Neural cell (in vitro differentiated cells): ENCODE measurements at places on chromosomes 4 and X. TPM values are rescaled to one million over a fixed set of nuclear protein-coding genes. Genes with fewer than 3 reads are reported as not detected.

The ADH6 gene
- not detected in 2 replicates for polyA plus RNA-seq

The RBMXL3 gene
- polyA plus RNA-seq: not detected in 2 replicates

The GAGE13 gene
- not detected in 2 replicates for polyA plus RNA-seq

The JAKMIP1 gene
- 15.3 and 19.5 TPM in 2 replicates for polyA plus RNA-seq

The TMEM35A gene
- polyA plus RNA-seq: 244 and 252 TPM in 2 replicates

The TRPC3 gene
- polyA plus RNA-seq: 5.8 and 6.9 TPM in 2 replicates

The IQSEC2 gene
- 2.4 and 3.6 TPM in 2 replicates for polyA plus RNA-seq

The ZDHHC15 gene
- polyA plus RNA-seq: 8.3 and 9.3 TPM in 2 replicates

The FATE1 gene
- polyA plus RNA-seq: not detected in 2 replicates

The IQCM gene
- polyA plus RNA-seq: not detected in 2 replicates

The SSX7 gene
- not detected in 2 replicates for polyA plus RNA-seq

The NPY1R gene
- polyA plus RNA-seq: 15.3 and 19.8 TPM in 2 replicates

The USP26 gene
- polyA plus RNA-seq: not detected in 2 replicates

The AVPR2 gene
- not detected in 2 replicates for polyA plus RNA-seq

The ARHGAP36 gene
- 4.9 and 6.7 TPM in 2 replicates for polyA plus RNA-seq

The SPANXA2 gene
- polyA plus RNA-seq: not detected in 2 replicates

The SLC10A6 gene
- not detected in 2 replicates for polyA plus RNA-seq

The AREG gene
- polyA plus RNA-seq: not detected in 2 replicates

The ZNF157 gene
- polyA plus RNA-seq: 3.5 and 3.8 TPM in 2 replicates

The GAB3 gene
- polyA plus RNA-seq: 0.06 TPM in 1 of 2 replicates, not detected in the other

The SH3RF1 gene
- 3.1 TPM in 2 replicates for polyA plus RNA-seq

The NFKB1 gene
- 4.5 and 8.6 TPM in 2 replicates for polyA plus RNA-seq

The KLHL4 gene
- polyA plus RNA-seq: 2.8 and 4.7 TPM in 2 replicates

The C4orf54 gene
- polyA plus RNA-seq: 0.08 TPM in 1 of 2 replicates, not detected in the other

The INTU gene
- 14.0 and 15.7 TPM in 2 replicates for polyA plus RNA-seq

The ANOS1 gene
- polyA plus RNA-seq: 0.72 and 1.4 TPM in 2 replicates

The KDR gene
- not detected in 2 replicates for polyA plus RNA-seq

The APLN gene
- 0.26 and 0.38 TPM in 2 replicates for polyA plus RNA-seq

The CXorf65 gene
- polyA plus RNA-seq: not detected in 2 replicates

The STATH gene
- not detected in 2 replicates for polyA plus RNA-seq

The TEX13D gene
- polyA plus RNA-seq: not detected in 2 replicates

The SH2D1A gene
- not detected in 2 replicates for polyA plus RNA-seq

The SPARCL1 gene
- polyA plus RNA-seq: 0.89 TPM in 1 of 2 replicates, not detected in the other

The PYURF gene
- 251 and 287 TPM in 2 replicates for polyA plus RNA-seq

The APOO gene
- polyA plus RNA-seq: 32.7 and 42.5 TPM in 2 replicates

The CYSLTR1 gene
- polyA plus RNA-seq: not detected in 2 replicates

The MAGEB10 gene
- polyA plus RNA-seq: not detected in 2 replicates

The GPC3 gene
- 1.4 and 2.1 TPM in 2 replicates for polyA plus RNA-seq

The VCX gene
- not detected in 2 replicates for polyA plus RNA-seq

The PHKA2 gene
- 9.6 TPM in 2 replicates for polyA plus RNA-seq

The UNC5C gene
- 0.56 and 0.72 TPM in 2 replicates for polyA plus RNA-seq

The USP17L20 gene
- not detected in 2 replicates for polyA plus RNA-seq

The EPGN gene
- polyA plus RNA-seq: not detected in 2 replicates

The UXT gene
- 141 and 153 TPM in 2 replicates for polyA plus RNA-seq

The PAGE2 gene
- not detected in 2 replicates for polyA plus RNA-seq

The GALNTL6 gene
- 11.8 and 14.9 TPM in 2 replicates for polyA plus RNA-seq

The IL15 gene
- polyA plus RNA-seq: 0.06 TPM in 1 of 2 replicates, not detected in the other

The FRMD7 gene
- 0.54 and 1.2 TPM in 2 replicates for polyA plus RNA-seq

The MTMR8 gene
- polyA plus RNA-seq: 1.8 and 2.1 TPM in 2 replicates

The GDPD2 gene
- polyA plus RNA-seq: 0.84 TPM in 1 of 2 replicates, not detected in the other

The TMEM255A gene
- 7.5 and 7.6 TPM in 2 replicates for polyA plus RNA-seq

The P2RY4 gene
- not detected in 2 replicates for polyA plus RNA-seq

The TMEM150C gene
- polyA plus RNA-seq: 4.1 and 4.9 TPM in 2 replicates

The GIMD1 gene
- polyA plus RNA-seq: not detected in 2 replicates

The ANK2 gene
- 52.0 and 54.8 TPM in 2 replicates for polyA plus RNA-seq
